Activated naive CD4-positive, alpha-beta T cell treated with anti-CD3 and anti-CD28 coated beads, Interleukin-2, amount 50 U/mL, for 72 hours (primary cell): ENCODE measurements at places on chromosomes 2 and 18. TPM values are rescaled to one million over a fixed set of nuclear protein-coding genes. Genes with fewer than 3 reads are reported as not detected.

DNA sequence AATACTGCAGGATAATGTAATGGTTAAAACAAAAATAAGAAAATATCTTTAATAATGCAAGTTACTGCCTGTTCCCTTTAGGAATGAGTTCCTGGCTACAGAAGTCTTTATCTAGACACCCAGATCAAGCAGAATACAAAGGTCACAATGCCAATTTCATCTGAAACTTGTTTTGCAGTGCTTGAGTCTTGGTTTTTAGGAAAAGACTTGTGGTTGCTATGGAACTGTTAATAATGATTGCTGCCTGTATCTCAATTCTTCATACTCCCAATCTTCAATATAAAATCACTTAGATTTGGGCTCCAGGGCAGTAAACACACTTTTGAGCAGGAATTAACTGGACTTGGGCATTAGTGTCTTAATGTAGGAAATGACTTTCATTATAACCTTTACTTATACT is 14.2 kb downstream of the CAVIN2 start:
- no peak for DNase-seq

DNA sequence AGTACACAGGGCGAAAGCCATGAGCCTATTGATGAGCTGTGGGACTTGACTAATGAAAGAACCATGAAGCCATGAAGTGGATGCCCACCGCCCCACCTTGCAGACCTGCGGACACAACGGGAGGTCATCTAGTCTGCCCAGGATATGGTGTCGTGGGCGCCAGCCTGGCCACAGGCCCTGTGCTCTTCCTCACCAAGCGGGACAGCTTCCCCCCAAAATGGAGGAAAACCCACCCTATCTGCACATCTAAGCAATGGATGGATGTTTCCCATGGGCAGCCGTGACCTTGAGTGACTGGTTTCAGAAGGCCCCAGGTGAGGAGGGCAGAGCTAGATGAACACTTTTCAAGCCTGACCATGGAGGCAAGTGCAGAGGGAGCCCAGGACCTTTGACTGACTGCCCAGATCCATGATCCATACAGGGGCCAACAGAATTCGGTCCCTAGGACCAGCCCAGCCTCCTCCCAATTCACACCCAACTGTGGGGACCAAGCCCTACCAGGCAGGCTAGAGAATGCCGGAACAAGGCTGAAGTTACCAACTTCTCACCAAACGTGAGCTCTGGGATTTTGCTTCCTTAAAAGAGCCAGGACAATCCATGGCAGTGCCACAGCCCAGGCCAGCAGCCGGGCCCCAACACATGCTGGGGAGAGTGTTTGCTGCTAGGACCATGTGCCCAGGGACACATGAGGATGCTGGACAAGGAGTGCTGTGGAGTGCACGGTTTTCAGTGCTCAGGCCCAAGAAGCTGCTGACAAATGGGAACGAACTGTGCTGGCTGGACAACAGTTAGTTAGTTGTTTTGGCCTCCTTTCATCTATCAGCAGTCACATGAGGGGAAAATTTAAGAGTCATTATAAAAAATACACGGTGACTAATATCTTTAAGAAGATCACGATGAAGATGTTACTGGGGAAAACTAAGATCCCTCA is 249.4 kb downstream of the HDAC4 start:
- no peak for DNase-seq

DNA sequence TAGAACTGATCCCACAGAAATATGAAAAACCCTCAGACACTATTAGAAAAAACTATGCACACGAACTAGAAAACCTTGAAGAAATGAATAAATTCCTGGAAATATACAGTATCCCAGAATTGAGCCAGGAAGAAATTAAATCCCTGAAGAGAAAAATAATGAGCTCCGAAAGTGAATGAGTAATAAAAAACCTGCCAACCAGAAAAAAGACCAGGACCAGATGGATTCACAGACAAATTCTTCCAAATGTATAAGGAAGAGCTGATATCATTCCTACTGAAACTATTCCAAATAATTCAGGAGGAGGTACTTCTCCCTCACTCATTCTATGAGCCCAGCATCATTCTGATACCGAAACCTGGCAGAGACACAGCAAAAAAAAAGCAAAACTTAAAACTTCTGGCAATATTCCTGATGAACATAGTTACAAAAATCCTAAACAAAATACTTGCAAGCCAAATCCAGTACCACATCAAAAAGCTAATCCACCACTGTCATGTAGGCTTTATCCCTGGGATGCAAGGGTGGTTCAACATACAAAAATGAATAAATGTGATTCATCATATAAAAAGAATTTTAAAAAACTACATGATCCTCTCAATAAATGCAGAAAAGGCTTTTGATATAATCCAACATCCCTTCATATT is 1397.6 kb upstream of the DDX18 start:
- no peak for DNase-seq

DNA sequence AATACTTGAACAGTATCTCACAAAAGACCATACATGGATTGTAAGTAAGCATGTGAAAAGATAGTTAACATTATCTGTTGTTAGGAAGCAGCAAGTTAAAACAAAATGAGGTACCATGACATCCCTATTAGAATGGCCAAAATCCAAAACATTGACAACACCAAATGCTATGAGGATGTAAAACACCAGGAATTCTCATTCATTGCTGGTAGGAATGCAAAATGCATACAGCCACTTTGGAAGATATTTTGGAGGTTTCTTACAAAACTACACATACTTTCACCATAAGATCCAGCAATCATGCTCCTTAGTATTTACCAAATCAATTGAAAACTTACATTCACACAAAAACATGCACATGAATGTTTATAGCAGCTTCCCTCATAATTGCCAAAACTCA is 30.9 kb upstream of the ICOS start:
- DNase-seq, result no peak

- DNase-seq, result no peak
Observed at GRCh38 chr2:8491296-8492027, 190.4 kb upstream of the ID2 start.

The PRSS56 gene
- total RNA-seq, result not detected

The FOXI3 gene
- total RNA-seq, result not detected

DNA sequence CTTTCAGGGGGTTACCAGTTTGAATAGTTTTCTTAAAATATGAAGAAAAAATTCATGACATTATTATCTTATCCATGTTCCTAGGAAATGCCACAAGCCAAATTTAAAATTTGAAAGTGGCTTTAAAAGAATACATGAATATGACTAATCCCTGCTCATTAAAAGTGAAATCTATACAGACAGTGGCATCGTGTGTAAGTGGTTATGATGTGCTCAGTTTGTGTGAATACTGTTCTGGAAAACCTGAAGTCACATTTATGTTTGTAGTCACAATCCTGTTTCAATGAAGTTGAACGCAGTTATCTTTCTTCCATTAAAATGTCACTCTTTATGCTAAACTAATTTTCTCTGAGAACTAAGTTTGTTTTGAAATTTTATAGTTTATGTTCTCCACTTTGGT is 75.8 kb downstream of the GORASP2 start:
- no peak for DNase-seq

The ANKRD30BL gene
- total RNA-seq, result not detected

The MAP3K19 gene
- not detected for total RNA-seq
